ENCODE measurements at places on chromosomes 16 and 17.

- H3K36me3 ChIP-seq, result no peaks in the 10 kb centered on the region
- H3K27me3 ChIP-seq, result no peaks in the 10 kb centered on the region
- H3K4me1 ChIP-seq, result peaks cover 7% of the 10 kb centered on the region
- H3K27ac ChIP-seq, result no peak overlapping the region
- no peak overlapping the region for H3K4me3 ChIP-seq
Measured at GRCh38 chr16:24755201-24755874, 25.9 kb downstream of the TNRC6A start.

- peak overlapping the region; percentile 94 for H3K4me3 ChIP-seq
- peak; percentile 43 for DNase-seq
- peaks cover 10% of the 10 kb centered on the region for H3K4me1 ChIP-seq
- H3K27ac ChIP-seq, result peak overlapping the region; percentile 98
- no peaks in the 10 kb centered on the region for H3K36me3 ChIP-seq
- no peaks in the 10 kb centered on the region for H3K27me3 ChIP-seq
Measured at GRCh38 chr17:76353004-76353598, 615 bp downstream of the PRPSAP1 start.

GRCh38 chr16:25877103-25877502, 185.3 kb downstream of the HS3ST4 start:
- no peak overlapping the region for H3K4me3 ChIP-seq
- no peak overlapping the region for H3K27ac ChIP-seq
- DNase-seq, result no peak
- H3K36me3 ChIP-seq, result no peaks in the 10 kb centered on the region
- no peaks in the 10 kb centered on the region for H3K4me1 ChIP-seq

GRCh38 chr16:12898551-12898950, 2.8 kb upstream of the SHISA9 start:
- H3K4me3 ChIP-seq, result no peak overlapping the region
- H3K27me3 ChIP-seq, result peaks cover 42% of the 10 kb centered on the region
- no peak overlapping the region for H3K27ac ChIP-seq
- no peaks in the 10 kb centered on the region for H3K36me3 ChIP-seq

GRCh38 chr16:31071861-31072260, 2.2 kb downstream of the ZNF668 start:
- H3K4me1 ChIP-seq, result peaks cover 14% of the 10 kb centered on the region
- peaks cover 3% of the 10 kb centered on the region for H3K36me3 ChIP-seq
- peak; percentile 21 for DNase-seq
- H3K4me3 ChIP-seq, result peak overlapping the region; percentile 87
- H3K27me3 ChIP-seq, result no peaks in the 10 kb centered on the region

DNA sequence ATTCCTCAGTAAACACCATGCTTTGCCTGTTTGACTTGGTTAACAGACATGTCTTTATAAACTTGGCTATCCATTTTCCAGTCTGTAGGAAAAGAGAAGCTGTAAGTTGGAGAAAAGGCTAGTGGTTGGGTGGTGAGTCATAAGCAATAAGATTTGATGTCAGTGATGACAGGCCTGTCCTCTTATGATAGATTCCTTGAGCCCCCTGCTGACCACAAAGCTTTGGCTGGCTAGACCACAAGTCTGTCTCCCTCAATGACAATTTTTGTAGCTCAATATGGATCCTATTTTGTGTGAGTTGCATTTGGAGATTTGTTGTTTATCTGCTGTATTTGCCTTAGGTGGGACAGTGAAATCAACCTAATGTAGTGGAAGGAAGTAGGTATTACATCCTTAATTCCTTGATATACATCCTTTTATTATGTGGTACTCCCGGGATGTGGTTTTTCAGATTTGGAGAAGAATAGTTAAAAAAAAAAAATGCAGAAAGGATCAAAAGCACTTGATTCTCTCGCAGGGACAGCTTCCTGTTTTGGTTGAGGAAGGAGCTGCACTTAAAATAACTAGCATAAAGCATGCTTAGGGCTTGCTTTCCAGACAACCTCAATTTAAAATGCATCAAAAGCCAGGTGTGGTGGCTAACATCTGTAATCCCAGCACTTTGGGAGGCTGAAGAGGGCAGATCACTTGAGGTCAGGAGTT, 67.4 kb downstream of the SIAH1 start:
- H3K4me3 ChIP-seq, result no peak overlapping the region
- DNase-seq, result peak; percentile 67
- H3K27ac ChIP-seq, result no peak overlapping the region

DNA sequence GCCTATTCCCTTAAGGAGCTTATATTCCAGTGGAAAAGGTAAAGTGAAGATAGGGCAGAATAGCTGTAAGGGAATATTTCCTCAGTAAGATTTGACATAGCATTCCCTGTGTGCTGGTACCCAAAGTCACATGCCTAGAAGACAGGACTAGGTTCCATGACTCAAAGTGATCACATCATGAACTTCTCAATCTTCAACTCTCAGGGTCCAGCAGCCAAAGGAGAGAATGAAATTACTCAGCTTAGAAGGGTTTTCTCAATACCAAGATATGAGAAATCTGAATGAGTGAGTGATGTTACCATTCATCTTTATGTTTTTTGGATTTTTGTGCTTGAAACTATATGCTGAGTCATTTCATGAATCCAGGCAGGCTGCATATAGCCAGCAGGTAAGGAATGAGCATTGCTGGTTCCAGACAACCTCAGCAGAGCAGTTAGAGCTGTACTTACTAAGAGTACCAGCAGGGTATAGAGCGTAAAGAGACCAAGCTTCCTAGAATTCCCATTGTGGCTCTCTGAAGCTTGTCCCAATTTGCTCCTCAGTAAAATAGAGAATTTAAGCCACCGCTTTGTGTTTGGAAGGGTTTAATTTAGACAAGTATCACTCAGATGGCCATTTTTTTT, 91.1 kb downstream of the ANKFN1 start:
- peaks cover 1% of the 10 kb centered on the region for H3K27me3 ChIP-seq
- DNase-seq, result no peak
- H3K4me1 ChIP-seq, result no peaks in the 10 kb centered on the region
- H3K36me3 ChIP-seq, result no peaks in the 10 kb centered on the region

DNA sequence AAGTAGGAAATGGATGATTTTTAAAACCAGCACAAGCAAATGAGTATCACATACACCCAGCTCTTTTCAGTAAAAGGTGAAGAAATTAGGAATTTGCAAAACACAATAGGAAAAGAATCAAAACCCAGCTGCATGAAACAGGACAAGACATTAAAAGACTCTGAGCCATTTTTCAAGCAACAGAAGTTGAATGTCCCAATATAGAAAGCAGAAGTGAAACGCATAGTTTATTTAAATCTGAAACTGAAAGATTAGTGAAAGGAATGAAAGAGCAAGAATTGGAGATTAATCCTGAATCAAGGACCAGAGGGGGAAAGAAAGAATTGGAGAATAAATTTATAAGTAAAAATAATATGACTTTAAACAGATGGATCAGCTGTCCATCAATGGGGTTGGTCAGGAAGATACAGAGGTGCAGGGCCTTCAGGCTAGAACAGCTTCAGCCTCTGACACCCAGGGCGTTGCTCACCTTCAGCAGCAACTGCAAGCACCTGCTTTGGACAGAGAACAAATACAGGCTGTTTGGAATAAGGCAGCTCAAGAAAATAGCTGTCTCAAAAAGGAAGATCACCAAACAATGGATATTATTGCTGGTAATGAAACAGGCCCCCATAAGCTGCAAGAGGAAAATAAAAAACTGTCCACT, 3.9 kb upstream of the ARHGAP17 start:
- no peak for DNase-seq
- no peaks in the 10 kb centered on the region for H3K4me1 ChIP-seq
- no peaks in the 10 kb centered on the region for H3K27me3 ChIP-seq
- no peak overlapping the region for H3K4me3 ChIP-seq
- no peaks in the 10 kb centered on the region for H3K36me3 ChIP-seq
